ENCODE measurements at places on chromosomes 3 and 15.

GRCh38 chr15:93929375-93930094, 301.8 kb upstream of the MCTP2 start:
- no peak for DNase-seq

GRCh38 chr3:118526758-118527513, 507.7 kb downstream of the IGSF11 start:
- DNase-seq = peak; percentile 22

DNA sequence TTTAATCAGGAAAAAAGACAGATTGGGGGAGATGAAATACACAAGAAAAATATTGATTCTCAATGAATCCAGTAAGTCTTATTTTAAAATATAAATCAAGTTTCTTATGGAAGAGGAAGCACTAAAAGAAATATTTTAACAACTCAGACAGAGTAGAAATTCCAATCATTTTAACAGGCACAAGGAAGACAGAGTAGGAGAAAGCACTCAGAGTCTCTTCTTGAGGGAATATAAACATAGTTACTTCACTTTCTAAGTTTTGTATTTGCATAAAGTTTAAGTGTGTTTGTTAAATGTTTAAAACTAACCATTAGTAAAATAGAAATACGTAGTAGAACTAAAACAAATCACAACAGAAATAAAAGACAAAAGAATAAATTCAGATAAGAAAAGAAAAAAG, 24.5 kb upstream of the RTP4 start:
- no peak for DNase-seq

- DNase-seq = no peak
Measured at GRCh38 chr15:98604983-98605382, 43.4 kb upstream of the IGF1R start.

DNA sequence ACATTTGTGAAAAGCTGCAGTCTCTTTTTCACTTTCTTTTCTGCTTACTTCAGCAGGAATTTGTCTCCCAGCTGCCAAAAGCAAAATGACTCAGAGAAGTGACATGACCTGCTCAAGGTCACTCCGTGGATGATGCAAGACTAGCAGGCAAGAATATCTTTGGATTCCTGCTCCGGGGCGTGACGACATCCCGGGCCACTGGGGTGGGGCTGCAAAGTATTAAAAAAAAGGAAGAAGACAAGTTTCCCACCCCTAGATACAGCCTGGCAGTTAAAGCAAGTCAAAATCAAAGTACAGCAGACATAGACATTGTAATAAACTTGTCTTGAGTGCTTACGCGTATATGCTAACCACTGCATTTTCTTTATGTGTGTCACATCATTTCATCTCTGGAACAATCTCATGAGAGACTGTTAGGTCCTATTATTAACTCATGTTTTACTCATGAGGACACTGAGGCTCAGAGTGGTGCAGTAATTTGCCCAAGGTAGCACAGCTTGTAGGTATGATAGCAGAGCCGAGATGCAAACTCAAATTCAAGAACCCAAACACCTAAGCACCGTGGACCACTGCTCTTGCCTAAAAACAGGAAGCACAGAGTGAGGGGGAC, 485.2 kb upstream of the PROK2 start:
- DNase-seq = peak; percentile 10

DNA sequence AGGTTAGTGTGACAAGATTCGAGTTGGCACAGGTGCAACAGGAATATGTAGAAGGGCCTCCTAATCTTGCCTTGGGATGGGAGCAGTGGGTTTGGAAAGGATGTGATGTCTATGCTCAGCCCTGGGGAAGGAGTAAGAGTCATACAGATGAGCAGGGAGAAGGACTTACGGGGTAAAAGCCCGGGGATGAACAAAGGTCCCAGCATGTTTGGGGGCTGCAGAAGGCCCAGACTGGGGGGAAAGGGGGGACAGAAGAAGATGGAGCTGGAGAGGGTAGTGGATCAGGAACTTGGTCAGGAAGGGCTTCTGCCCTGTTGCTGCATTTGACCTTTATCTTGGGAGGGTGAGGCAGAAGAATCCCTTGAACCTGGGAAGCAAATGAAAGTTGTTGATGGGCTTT, 240.1 kb upstream of the ST8SIA2 start:
- DNase-seq = no peak

DNA sequence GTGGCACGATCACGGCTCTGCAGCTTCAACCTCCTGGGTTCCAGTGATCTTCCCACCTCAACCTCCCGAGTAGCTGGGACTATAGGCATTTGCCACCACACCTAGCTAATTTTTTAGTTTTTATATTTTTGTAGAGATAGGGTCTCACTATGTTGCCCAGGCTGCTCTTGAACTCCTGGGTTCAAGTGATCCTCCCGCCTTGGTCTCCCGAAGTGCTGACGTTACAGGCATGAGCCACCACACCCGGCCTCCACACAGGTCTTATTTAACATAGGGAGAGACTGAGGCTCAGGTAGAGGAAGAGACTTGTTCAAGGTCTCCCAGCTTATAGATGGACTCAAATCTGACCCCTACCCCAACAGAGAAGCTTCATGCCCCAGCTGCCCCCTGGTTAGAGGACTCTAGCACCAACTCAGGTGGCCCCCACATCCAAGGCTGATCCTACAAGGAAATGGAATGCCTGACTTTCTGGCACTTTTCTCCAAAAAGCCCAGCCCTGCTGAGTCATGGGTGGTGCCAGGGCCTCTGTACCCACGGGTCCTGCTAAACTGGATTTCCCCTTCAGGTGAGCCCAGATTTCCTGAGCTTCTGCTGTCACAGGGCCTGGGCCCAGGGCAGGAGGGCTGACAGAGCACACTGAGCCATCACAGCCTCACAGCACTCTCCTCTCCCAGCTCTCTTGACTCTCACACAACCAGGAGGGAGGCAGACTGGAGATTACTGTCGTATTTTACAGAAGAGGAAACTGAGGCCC, 5.6 kb downstream of the TMEM40 start:
- DNase-seq = no peak

DNA sequence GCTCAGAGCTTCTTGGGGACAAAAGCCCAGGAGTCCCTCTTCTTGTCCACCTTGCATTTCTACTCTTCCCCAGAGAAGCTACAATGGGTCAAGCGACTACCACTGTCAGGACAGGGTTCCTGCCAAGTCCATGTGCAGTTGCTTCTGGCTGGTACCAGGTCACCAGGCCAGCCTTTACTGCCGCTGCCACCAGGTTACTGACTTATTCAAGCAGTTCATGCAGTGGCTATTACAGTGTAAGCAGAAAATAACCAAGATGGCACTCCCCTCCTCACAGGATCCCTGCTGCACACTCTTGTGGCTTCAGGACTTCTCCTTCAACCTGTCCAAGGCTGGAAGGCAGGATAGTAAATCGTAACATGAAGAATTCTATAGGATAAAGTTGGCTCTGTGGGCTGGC, 42.1 kb downstream of the CTDSPL start:
- DNase-seq = no peak

DNA sequence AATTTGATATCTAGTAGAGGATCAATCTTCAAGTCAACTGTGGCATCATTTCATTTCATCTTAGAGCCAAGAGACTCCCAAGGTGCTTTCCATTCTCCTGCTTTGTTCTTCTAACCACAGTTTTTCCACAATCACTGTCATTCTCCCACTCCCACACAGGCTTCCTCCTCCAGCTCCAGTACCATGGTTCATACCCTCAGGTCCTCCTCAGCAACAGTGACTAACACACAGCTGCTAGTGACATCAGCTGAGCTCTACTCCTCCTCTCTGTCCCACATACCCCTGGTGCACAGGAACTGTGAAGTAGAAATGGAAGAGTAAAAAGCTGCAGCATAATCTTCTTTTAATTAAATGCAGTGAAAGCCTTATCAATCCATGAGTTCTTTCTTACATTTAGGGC, 200.2 kb upstream of the DPH6 start:
- peak; percentile 12 for DNase-seq

DNA sequence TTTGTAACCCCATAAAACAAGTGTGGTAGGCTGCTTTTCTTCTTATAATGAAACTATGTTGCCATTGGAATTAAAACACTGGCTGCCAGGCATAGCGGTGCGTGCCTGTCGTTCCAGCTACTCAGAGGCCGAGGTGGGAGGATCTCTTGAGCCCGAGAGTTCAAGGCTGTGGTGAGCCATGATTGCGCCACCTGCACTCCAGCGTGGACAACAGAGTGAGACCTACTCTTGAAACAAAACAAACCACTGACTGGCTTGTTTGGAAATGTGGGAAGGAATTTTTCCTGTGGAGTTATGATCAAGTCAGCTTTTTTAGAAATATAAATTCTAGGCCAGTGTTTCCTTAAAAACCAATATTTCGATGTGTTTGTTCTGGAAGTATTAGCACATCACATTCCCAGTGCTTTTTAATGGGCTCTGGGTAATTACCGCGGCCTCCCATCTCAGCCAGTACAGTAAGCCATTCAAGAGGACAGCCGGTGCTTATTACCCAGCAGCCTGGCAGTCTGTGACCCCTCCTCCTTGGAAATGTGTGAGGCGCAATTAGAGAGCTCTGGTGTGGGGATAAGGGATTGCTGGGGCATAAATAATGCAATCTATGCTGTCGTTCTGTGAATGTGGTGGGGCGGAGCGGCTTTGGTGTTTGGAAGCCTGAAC, 58.3 kb upstream of the TRAK1 start:
- no peak for DNase-seq

DNA sequence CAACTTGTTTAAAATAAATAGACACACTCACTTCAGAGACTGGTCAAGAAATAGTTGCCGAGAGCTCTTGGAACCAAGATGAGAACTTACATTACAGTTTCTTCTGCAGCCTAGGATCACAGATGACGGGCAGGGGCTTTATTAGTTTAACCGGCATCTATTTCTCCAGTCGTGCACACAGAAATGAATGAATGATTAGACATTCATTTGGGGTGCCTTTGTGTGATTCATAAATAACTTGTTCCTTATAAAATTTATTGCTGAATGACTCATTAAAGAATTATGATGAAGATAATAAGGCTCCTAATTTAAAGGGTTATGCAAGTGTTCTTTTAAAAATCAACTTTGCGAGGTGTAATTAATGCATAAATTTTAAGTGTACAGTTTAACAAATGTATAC, 20.8 kb downstream of the NFKBIZ start:
- no peak for DNase-seq

DNA sequence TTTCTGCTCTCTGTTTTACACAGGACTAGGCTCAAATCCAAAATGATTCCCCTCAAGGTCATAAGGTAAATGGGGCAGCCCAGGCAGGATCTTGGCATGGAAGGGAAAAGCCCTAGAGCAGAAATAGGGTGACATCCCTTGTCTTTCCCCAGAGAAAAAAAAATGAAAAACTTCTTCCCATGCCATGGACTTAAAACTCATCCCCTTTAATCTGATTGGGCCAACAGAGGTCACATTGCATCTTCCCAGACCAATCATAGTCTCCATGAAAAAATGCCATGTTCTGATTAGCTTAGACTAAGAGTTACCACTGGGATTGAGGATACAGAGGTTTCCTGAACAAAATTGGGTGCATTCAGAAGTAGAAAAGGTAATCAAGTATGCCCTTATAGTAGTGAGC, 241.3 kb upstream of the LRTM1 start:
- no peak for DNase-seq

DNA sequence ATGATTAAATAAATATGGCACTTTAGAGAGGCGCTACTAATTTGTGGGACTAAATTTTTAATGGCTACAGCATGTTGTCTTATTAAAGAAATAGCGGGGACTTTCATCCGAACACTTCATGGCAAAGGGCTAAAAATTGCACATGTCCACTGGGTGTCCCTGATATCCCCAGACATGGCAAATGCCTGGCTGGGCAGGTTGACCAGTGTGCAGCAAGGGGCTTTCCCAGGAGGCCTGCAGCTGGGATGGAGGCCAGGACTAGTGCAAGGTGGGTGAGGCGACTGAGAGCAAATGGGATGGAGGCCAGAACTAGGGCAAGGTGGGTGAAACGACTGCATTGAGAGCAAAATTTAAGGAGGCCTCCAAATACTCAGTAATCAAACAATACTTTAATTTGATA, 167.4 kb upstream of the SMAD3 start:
- no peak for DNase-seq

DNA sequence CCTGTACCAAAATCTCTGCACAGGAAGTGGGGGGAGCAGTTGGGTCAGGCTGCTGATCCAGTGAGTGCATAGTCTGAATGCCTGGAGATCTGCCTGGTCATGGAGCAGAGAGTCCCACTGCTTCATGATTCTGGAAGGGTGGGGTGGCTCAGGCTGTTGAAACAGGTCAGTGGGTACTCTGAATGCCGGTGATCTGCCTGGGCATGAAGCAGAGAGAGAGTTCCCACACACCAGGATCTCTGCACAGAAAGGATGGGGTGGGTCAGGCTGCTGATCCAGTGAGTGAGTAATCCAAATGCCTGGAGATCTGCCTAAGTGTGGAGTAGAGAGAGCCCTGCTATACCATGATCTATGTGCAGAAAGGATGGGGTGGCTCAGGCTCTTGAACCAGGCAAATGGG, 16.1 kb upstream of the GCSAM start:
- DNase-seq = no peak

- DNase-seq = no peak
Measured at GRCh38 chr3:80244390-80244789, 476.6 kb upstream of the ROBO1 start.

GRCh38 chr3:124263168-124263567, 271.2 kb upstream of the ROPN1 start:
- peak; percentile 26 for DNase-seq

DNA sequence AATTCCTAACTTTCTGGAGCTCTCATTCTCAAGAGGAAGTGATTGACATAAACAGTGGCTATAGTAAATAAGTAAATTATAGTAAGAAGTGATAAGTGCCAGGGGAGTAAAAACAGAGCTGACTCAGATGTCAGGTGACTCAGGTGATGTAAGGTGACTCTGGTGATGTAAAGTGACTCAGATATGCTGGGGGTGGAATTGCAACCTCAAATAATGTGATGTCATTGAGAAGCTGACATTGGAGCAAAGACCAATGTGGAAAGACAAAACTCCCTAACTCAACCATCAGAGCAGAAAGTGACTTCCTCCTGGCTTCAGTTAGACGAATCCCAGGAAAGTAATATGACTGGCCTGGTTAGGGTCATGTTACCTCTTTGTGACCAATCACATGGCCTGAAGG, 144.2 kb upstream of the SNTN start:
- no peak for DNase-seq

GRCh38 chr3:172125053-172125452, 85.7 kb downstream of the FNDC3B start:
- DNase-seq = peak; percentile 40

GRCh38 chr3:47646362-47646761, 67.7 kb upstream of the CSPG5 start:
- no peak for DNase-seq

GRCh38 chr15:30044377-30044776, 38.4 kb upstream of the GOLGA8J start:
- no peak for DNase-seq

DNA sequence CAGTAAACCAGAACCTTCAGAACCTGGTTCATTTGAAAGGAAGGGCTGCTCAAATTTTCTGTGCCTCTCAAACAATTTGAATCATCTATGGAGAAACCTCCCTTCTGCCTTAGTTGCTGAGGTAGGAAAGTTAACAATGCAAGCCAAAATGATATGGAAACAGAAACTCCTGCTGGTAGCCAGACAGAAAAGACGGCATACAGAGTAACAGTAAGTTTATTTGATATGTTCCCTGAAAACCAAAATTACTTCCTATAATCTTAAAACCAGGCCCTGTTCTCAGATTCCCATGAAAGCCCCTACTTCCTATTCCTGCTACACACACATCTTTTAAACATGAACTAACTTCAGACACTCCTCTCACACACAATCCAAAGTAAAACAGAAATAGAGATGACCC, 86.2 kb downstream of the TBC1D5 start:
- no peak for DNase-seq

GRCh38 chr3:74602471-74602870, 12.0 kb downstream of the CNTN3 start:
- DNase-seq = no peak

All from SK-MEL-5 (cell line).